ENCODE measurements at places on chromosomes 13 and 19.

DNA sequence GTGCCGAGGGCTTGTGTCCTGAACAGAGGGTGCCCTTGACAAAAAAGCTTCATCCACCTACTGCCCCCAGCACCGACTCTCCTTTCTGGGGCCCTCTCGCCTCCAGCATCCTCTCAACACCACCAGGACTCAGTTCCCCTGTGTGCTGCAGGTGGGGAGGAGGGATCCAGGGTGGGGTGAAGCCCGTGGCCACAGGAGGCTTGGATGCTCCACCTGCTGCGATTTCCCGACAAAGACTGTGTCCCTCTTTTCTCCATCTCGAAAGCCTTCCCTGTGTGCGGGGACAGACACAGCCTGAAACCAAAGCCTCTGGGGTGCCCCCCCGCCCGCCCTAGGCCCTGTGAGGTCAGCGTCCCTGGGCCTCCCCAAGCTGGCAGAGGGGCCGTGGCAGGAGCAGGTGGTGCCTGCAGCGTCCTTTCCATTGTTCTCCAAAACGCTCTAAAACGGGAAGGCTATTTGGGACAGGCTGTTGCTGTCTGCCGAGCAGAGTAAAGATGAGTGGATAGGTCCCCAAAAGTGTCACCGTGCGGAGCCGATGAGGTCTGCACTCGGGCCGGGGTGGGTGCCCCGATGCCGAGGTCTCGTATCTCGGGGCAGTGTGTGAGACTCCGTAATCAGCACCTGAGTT is 185.7 kb downstream of the PTPRS start:
- no peak for DNase-seq

DNA sequence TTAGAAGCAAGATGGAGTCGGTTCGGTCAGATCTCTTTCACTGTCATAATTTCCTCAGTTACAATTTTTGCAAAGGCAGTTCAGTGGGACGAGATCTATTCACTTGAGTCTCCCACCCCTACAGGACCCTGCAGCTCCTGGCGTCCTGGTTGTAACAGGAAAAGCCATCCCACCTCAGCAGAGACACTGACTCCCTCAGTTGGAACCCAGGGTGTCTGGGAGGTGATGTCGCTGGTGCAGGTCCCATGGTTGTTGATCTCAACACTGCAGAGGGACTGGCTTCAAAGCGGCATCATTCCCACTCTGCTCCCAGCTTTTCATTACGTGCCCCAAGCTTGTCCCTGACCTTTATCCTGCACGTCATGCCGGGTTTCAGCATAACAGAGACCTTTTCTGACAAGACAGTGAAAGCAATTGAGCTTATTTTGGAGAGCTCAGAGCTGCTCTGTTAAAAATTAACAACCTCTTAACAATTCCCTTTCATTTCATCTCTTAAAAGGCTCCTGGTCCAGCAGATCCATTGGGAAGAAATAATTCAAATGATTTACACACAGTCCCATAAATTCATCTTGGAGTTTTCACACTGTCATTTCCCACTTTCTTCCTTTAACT is 17.6 kb upstream of the COG3 start:
- no peak for DNase-seq

GRCh38 chr19:44212866-44213346 is 574 bp downstream of the ZNF227 start:
- DNase-seq: no peak

DNA sequence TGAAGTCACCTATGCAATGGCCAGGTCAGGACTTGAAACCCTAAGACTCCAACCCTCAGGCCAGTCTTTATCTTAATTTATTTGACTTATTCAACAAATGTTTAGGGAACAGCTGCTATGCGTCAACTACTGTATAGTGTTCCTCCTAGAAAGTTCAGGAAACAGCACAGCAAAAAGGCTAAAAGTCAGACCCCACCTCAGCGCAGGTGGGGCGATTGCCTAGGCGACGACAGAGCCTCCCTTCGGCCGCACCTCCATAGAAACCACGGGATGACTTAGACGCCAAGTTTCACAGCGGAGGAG is 502 bp downstream of the VRK3 start:
- DNase-seq: no peak

DNA sequence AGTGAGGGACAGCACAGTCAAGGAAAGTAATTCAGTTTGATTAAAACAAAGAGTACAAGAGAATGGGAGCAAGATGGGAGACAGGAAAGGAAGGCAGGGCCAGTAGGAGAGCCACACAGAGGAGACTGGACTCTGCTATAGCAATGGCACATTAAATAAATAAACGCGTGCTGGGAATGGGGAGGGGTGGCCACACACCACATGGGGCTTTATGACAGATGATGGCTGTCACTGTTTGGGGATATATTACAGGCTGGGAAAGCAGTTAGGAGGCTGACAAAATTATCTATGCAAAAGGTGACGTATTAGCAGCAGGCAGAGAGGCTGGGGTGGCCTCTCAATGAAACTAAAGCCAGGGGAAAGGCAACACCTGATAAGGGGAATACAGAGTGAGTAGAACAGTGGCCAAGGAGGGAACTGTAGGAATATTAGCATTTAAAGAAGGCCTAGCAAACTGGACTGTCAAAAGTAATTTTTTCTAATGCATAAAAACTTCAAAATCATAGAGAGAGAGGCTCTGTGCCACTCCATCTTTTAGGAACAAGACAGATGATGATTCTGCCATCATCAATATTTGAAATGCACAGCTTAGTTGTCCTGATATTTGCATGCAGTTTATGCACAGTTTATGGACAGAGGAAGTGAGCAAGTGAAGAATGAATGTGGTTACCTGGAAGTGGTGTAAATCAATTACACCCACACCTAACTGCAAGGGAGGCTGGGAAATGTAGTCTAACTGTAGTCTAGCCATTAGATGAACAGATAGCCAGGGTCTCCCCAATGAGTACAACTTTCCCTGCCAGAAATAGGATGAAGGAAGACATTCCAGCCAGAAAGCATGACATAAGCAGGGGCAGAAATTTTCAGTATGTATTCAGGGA is 346.5 kb downstream of the FOXO1 start:
- DNase-seq: no peak

DNA sequence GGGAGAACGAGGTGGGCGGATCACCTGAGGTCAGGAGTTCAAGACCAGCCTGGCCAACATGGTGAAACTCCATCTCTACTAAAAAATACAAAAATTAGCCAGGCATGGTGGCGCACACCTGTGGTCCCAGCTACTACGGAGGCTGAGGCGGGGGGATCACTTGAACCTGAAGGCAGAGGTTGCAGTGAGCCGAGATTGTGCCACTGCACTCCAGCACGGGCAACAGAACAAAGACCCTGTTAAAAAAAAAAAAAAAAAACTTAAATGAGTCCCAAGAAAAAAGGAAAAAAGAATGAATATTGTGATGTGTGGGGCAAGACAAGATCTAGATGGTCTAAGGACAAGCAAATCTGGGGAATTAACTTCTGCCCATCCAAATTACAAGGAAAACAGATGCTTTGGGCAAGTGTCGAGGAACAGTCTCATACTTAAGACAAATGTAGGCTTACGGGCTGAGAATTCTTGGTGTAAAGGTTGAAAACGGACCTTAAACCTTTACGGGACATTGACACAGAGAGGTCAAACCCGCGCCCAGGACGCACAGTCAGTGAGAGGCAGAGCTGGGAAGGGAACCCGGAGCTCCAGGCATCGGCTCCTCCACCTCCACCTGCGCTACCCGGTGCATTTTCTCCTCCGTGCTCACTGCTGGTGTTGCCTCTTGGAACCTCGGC is 656 bp upstream of the ZNF324 start:
- no peak for DNase-seq

GRCh38 chr13:65582160-65582559 is 1648.0 kb downstream of the PCDH9 start:
- no peak for DNase-seq

DNA sequence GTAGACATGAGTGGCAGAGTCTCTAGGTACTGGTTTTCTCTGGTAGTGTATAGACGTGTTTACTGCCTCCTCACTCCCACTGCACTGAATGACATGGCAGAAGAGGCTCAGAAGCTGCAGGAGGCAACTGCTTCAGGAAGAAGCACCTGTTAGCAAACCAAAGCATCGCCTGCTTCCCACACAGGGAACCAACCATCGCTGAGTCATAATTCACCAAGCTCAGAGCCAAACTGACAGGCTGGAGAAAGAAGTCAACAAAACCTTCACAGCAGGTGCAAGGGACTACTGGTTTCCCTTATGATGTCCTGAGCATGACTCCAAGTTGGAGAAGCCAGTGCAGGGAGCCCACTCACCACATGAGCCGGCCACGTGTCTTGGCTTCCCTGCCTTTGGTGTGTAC is 69.8 kb downstream of the KCTD12 start:
- DNase-seq: no peak

DNA sequence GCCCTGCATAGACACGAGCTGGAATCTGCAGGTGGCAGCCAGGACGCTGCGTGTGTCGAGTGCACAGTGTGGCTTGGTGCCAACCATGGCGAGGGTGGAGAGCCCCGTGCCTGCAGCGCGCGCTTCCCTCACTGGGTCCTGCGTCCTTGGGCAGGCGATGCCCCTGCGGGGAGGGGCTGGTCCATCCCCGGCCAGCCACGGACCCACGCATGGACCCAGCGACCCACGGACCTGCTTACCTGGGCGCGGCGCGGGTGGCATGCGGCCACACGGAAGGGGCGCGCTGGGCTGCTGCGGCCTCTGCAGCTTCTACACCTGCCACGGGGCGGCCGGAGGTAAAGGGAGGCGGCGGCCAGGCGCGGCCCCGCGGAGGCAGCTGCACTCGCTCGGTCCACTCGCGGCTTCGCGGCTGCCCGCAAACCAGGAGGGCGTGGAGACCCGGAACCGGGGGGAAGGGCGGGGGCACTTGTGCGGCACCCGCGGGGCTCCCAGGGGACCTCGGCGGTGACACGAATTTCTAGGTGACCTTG is 569 bp upstream of the MCF2L start:
- DNase-seq: peak; percentile 22

GRCh38 chr13:75796825-75797224 is 160.7 kb downstream of the LMO7 start:
- no peak for DNase-seq

DNA sequence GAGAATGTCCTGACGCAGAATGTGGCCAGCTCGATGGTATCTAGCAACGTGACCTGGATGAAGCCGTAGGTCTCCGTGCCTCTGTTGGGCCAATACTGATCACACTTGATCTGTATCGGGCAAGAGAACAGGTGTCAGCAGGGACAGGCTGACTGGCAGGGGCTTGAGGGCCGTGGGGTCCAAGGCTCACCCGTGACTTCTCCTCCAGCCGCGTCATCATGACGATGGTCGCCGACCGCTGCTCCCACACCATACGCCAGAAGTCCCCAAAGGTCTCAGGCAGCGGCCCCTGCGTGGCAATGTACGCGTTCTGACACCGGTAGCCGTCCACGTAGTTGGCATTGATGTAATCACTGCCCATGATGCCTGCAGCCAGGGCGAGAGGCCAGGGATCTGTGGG is 126.2 kb downstream of the PTPRS start:
- DNase-seq: no peak

- DNase-seq: no peak
These were observed 44.0 kb upstream of the TFDP1 start for GRCh38 chr13:113540523-113540922.

GRCh38 chr19:4391701-4392483 is 8.5 kb downstream of the SH3GL1 start:
- no peak for DNase-seq

- DNase-seq: no peak
These were observed 1.3 kb downstream of the FARP1 start for GRCh38 chr13:98144027-98144741.
